Non-pigmented ciliary epithelial cell (primary cell): ENCODE measurements at places on chromosomes 4 and X.

DNA sequence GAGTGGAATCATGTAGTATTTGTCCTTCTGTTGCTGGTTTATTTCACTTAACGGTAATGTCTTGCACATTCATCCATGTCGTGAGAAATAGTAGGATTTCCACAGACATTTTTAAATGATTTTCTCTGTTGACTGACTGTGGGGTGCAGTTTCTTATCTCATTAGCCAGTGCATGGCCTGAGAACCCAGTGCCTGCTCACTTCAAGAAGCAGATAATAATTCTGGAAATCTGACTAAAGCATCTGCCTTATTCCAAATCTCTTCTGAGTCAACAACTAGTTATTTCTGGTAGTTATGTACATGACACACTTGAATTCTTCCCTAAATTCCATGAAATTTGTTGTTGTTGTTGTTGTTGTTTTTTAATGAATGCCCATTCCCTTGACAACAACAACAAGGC, 77.6 kb downstream of the NPFFR2 start:
- no peak for DNase-seq

GRCh38 chrX:39063037-39063436, 261.8 kb downstream of the MID1IP1 start:
- no peak for DNase-seq

DNA sequence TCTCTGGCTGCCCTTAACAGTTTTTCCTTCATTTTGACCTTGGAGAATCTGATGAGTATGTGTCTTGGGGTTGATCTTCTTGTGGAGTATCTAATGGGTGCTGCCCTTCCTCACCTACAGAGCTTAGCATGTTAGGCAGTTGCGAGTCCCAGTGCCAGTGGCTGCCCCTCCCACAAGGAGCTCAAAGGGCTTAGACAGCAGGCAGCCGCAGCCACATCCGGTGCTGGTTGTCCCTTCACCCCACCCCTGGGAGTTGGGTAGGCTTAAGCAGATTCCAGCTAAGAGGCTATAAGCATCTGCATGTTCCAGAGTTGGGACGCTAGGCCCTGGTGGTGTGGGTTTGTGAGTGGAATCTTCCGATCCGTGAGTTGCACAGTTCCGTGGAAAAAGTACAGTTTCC, 322.1 kb upstream of the ARX start:
- DNase-seq: no peak

- DNase-seq: peak; percentile 42
Measured at GRCh38 chr4:113979148-113979904, at the start of gene ARSJ. Gene ARSJ (minus strand): TSS chr4:113979647. CDS start chr4:113978834, 813 bp downstream.

GRCh38 chr4:109389369-109390114, 44.1 kb upstream of the SEC24B start:
- no peak for DNase-seq

- DNase-seq: peak; percentile 72
Measured at GRCh38 chr4:119585771-119586170, 42.8 kb downstream of the PDE5A start.

DNA sequence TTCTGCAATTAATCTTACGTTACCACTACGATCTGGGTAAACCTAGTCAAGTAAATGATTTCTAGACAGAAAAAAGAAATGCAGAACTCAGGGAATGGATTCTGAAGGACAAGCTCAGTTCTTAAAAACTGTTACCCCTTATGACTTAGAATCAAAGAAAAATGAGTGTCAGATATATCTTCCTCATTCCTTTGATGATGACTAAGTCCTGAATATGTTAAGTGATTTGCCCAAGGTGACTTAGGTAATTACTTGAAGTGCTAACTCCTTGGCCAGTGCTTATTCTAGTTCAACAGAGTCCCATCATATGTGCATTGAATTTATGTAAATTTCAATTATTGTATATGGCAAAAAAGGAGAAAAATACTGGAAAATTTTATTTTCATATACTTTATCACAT, 92.5 kb downstream of the PPEF1 start:
- DNase-seq: no peak

DNA sequence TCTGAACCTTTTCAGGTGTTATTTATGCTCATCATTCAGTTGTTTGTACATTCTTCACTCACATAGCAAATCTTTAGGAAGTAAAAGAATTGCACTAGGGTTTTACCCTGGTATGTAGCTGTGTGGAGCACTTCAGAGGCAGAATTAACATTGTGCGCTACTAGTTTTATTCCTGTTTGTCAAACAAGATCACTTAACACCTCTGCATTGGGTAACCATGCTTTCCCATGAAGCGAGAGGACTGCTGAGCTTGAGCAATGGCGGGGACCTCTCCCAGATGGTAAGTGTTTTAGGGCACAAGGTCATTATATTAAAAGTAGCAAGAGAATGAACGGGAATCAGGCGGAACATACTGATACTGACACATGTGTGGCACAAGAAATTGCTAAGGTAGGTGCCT, 59.2 kb downstream of the SHROOM3 start:
- DNase-seq: no peak
